ENCODE measurements at places on chromosomes 13 and 19.
A peak's percentile ranks its signal among the peaks of the same experiment; 100 is the strongest.

- DNase-seq = no peak
These were observed 574.4 kb upstream of the SLC10A2 start for GRCh38 chr13:103640606-103641005.

GRCh38 chr19:2040647-2041432 is 10.2 kb downstream of the MKNK2 start:
- DNase-seq = no peak

- DNase-seq = no peak
These were observed 5.8 kb upstream of the FRY start for GRCh38 chr13:32025730-32026129.

DNA sequence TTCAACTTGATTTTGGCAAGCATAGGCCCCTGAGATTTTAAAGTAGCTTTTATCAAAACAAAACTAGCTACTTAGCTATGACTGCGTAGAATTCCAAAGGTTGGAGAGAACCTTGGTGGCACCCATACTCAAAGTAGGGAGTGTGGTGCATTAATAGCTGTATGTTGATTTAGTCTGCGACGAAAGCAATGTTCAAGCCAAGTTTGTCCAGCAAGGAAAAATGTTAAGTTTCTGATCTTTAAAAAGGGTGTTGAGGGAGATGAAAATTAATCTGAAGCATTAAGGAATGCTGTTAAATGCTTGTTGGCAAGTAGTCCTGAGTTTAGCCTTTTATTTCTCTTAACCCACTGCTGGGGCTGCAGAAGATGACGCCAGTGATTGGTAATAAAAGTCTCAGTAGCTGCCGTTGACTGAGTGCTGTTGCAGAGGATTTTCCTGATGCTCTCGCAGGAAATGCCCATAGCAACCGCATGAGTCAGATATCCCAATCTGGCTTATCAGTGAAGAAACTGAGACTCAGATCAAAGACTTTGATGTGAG is 75.9 kb upstream of the RNF113B start:
- no peak for DNase-seq

DNA sequence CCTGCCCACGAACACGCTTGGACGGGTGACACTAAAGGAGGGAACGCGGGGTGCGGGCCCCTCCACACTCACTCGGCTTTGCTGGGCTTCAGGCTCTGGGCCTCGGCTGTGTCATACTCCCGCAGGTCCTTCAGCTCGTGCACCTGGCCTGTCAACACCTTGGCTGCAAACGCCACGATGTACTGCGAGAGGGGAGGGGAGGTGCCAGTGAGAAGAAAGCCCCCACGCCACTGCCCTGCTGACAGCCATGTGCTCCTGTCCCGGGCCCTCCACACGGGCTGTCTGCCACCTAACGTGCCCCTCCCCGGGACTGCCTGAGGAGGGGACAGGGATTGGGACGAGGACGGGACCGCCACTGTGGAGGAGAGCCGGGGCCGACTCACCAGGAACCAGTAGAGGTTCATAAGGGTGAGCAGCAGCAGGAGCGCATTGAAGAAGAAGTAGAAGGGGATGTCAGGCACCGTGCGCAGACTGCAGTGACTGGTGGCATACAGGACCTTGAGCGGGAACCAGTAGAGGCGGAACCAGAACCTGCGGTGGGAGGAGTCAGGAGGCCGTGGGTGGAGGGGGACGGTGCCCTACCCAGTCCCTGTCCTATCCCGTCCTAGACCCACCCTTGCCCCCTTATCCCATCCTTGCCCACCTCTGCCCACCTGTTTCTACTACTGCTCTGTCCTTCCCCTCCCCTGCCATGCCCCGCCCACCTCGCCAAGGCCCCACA is 16.9 kb downstream of the CERS1 start:
- DNase-seq = no peak

DNA sequence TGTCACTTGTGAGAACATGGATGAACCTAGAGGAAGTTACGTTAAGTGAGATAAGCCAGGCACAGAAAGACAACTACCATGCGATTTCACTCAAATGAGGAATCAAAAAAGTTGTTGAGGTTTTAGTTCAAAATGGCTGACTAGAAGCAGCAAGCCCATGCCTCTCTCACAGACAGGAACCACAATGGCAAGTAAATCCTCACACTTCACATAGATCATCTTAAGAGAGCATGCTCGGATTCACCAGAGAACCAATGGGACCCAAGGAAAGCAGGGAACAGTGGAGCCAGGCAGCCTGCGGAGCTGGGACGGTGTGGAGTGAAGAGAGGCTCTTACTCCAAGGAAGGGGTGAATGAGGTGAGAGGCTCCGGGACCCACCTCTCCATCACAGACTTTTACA is 581.0 kb downstream of the UQCRFS1 start:
- DNase-seq = no peak

- no peak for DNase-seq
These were observed 22.6 kb downstream of the SUGP1 start for GRCh38 chr19:19297759-19298158.

GRCh38 chr13:51995677-51996551 is 15.3 kb downstream of the ATP7B start:
- DNase-seq = no peak

- DNase-seq = no peak
These were observed 11.6 kb upstream of the RASA3 start for GRCh38 chr13:114143806-114144605.

DNA sequence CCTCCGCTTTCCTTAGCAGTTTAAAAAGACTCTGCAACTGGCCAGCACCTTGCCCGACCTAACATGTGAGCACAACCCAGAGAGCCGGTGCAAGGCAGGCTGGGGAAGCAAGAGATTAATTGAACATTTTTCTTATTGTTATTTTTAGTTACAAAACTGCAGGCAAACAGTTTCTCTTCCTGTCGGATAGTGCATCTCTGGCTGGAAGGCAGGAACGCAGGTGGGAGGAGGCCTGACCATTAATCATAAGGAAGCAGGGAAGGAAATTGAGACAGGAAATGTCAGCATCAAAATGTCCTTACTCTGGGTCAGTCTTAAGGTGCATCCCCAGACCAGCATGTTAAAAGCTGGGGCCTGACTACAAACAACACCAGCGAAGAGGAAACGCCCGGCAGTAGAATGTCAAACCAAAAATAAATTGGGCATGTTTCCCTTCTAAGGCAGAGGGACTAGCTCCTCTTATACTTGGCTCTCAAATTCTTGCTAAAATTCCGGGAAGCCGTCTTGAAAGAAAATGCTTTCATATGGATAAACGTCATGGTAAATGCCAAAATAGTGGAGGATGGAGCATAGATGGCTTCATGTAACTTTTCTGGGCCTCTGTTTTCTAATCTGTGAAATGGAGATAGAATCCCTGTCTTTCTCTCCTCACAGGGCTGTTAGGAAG is 226.8 kb downstream of the RAP2A start:
- no peak for DNase-seq

DNA sequence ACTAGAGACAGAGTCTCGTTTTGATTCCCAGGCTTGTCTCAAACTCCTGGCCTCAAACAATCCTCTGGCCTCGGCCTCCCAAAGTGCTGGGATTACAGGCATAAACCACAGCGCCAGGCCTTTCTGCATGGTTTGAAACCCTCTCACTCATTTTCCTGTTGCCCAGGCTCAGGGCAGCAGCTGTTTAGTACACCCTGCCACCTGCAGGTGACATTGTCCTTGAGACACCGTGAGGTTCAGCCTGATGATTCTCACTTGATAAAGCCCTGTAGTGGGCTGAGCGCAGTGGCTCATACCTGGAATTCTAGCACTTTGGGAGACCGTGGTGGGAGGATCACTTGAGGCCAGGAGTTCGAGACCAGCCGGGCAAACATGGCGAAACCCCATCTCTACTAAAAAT is 12.5 kb downstream of the IL12RB1 start:
- DNase-seq = no peak

DNA sequence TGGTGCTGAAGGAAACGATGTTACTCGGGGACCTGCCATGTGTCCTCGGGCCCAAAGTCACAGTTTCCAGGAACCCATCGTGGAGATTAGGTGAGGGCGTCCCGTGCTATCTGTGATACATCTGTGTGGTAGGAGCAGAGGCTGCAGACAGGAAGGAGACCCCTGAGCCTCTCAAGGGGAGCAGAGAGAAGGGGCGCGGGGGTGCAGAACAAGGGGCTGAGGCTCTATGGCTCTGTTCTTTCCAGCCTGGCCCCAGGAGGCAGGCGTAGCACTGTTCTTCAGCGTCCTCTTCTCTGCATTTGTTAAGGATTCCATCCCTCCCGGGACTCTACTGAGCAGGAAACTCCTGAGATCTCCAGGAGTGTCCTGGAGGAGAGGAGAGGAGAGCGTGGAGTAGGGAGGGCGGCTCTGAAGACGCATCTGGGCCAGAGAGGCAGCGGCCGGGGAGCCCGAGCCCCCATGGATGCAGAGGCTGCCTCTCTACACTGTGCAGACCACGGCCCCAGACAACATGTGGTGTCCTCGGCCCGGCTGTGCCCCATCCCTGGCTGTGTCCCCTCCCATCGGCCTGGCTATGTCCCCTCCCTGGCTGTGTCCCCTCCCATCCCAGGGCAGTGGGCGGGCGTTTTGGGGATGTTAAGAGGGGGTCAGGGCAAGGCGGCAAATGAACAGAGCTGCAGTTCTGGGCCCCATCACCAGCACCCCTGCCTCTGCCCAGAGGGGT is 118.0 kb downstream of the ATP11A start:
- no peak for DNase-seq

GRCh38 chr19:10998666-10999065 is 37.8 kb downstream of the SMARCA4 start:
- DNase-seq = no peak

DNA sequence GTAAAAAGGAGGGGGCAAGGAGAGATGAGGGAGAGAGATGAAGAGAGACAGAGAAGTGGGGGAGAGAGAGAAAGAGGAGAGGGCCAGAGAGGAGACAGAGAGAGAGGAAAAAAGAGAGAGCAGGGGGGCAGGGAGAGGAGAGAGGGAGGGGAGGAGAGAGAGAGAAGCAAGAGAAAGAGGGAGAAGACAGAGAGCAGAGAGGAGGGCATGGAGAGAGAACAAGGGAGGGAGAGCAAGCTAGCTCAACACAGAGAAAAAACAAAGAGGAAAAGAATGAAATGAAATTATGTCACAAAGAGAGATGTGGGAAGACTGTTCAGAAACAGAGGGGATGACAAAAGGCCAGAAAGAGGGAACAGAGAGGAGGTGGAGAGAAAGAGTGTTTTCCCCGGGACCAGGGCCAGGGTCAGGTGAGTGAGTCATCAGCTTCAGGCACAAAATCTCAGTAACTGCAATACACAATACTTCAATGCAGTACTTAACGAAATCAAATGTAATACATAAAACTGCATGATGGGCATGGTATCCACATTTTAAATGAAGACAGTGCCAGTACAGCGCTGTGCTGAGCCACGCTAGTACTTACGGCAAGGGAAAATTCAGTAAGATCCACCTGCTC is 4.8 kb downstream of the KLK7 start:
- DNase-seq = no peak

DNA sequence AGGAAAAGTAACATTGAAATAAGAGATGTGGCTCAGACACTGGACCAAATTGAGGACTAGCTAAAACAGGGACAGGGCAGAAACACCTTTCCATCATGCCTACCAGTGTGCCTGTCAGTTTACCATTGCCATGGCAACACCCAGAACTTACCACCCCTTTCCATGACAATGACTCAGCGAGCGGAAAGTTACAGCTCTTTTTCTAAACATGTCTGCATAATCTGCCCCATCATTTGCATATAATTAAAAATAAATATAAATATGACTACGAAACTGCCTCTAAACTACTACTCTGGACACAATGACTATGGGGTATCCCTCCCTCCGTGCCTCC is 96.0 kb downstream of the UBL3 start:
- no peak for DNase-seq

- peak; percentile 81 for DNase-seq
These were observed at the start of gene HSD17B14 for GRCh38 chr19:48836089-48837017. Gene HSD17B14, minus strand, starts transcription at chr19:48836491. Its CDS starts 80 bp downstream, at chr19:48836411.

DNA sequence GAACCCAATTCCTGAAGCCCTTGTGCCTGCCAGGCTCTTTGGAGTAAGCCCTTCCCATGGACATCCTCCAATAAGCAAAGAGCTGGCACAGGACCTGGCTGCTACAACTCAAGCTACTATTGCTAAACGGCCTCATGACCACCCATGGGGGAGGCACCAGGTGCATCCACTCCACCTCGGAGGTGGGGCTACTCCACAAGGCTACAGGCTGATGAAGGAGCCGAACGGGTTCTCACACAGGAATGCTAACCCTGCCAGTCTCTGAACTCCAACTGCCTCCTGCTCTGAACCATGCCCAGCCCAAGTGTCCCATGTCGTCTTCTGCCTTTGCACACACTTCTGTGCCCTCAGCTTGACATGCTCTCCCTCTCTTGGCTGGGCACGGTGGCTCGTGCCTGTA is 10.0 kb downstream of the SYMPK start:
- DNase-seq = no peak

DNA sequence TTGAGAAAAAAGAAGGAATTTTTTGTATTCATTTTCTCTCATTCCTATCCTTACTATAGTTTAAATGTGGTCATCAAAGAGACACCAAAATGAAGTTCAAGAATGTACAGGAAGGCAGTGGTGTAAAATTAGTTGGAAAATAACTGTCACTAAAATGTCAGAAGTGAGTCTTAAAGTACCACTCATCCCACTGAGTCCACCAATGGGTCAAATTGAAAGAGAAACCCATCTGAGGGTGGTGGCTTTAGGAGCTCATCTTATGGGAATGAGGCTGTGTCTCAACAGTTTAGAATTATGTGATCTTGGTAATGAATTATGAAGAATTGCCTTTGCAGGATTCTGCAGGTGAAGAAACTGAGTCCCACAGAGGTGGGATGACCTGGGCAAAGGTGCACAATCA is 403.5 kb downstream of the FGF9 start:
- DNase-seq = no peak

DNA sequence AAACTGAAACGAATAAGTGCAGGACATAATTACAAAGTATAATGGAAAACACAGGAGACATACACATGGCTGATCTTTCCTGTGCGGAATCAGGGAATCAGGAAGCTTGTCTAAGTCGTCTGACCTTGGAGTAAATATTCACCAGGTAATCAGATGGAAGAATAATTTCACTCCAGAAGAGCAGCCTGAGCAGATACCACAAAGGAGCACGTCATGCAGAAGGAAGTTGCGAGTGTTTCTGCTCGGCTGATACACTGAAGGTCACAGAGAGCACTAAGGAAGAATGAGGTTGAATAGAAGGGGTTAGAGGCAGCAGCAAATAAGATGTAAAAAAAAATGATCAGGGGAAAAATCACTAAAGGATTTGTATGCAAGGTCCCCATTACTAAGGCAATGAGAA is 122.3 kb upstream of the GPC6 start:
- no peak for DNase-seq

GRCh38 chr13:31747966-31748365 is 8.6 kb downstream of the RXFP2 start:
- DNase-seq = no peak

DNA sequence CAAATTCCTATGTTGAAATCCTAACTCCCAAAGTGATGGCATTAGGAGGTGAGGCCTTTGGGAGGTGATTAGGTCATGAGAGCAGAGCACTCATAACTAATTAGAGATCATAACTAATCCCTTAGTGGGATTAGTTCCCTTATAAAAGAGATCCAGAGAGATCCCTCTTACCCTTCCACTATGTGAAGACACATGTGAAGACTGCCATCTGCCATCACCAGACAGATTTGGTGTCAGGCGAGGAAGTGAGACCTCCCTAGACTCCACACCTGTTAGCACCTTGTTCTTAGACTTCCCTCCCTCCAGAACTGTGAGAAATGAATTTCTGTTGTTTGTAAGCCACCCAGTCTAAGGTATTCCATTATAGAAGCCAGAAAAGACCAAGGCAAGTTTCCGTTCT is 112.2 kb downstream of the NDFIP2 start:
- no peak for DNase-seq

- DNase-seq = peak; percentile 53
These were observed 550 bp downstream of the CERS4 start for GRCh38 chr19:8209462-8210378.
